Activated CD8-positive, alpha-beta T cell treated with anti-CD3 and anti-CD28 coated beads, Interleukin-2, amount 10 ng/mL, durations not matched to agents 7 days and 5 days (primary cell): ENCODE measurements at places on chromosomes 2 and 18. TPM values are rescaled to one million over a fixed set of nuclear protein-coding genes. Genes with fewer than 3 reads are reported as not detected.

GRCh38 chr2:134161170-134161547, 92.7 kb upstream of the MGAT5 start:
- no peak for DNase-seq

- no peak for DNase-seq
These were observed 83.9 kb upstream of the YWHAQ start for GRCh38 chr2:9714630-9715214.

DNA sequence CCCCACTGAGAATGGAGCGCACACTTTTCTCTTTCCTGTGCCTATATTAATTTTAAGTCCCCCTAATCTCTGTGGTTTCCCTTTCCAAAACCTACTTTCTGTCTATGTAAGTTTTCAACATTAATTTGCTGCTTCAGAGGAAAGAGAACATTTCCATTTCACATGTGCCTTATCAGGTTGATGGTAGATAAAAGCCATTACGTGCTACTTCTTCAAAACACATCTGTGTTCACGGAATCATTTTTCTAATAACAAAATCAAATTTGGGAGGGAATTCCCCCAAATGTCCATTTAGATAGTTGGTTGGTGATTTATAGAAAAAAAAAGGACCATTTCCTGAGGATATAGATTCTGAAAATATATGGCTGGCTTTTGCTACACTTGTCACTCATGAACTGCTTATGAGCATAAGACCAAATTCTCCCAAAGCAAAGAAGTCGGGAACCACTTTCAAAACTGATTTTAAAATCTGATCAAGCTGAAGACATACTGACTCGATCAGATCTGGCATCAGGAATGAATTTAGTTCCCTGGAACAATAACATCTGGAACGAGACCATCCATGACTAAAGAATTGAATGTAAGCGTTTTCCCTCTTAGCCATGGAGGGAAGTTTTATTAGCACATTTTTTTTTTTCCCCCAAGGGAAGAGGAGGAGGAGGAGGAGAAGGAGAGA, 8.2 kb downstream of the PTGR3 start:
- DNase-seq = no peak

GRCh38 chr18:41881285-41881684, 73.7 kb upstream of the PIK3C3 start:
- DNase-seq = no peak

CTAGE1 gene
- total RNA-seq = not detected
